Glomerular endothelial cell (primary cell): ENCODE measurements at places on chromosomes 5 and 9.

- no peak for DNase-seq
Observed at GRCh38 chr9:136773386-136774044, 9.2 kb upstream of the LCN15 start.

GRCh38 chr5:109998726-109999125, 309.0 kb downstream of the MAN2A1 start:
- DNase-seq: no peak

DNA sequence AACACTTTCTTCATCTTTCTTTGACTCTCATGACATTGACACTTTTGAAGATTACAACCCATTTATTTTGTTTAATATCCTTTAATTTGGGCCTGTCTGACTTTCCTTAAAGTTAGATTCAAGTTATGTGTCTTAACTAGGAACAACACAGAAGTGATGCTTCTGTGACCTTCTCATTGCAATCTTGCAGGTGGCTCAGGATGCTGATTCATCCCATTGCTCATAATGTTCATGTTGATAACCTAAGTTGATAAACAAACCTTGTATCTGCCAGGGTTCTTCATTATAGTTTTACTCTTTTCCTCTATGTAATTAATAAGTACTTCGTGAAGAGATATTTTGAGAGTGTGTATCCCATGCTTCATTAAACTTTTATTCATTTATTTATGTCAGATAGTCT, 107.2 kb upstream of the SHB start:
- DNase-seq: no peak

- no peak for DNase-seq
Observed at GRCh38 chr9:34869390-34869789, 88.7 kb upstream of the PHF24 start.

DNA sequence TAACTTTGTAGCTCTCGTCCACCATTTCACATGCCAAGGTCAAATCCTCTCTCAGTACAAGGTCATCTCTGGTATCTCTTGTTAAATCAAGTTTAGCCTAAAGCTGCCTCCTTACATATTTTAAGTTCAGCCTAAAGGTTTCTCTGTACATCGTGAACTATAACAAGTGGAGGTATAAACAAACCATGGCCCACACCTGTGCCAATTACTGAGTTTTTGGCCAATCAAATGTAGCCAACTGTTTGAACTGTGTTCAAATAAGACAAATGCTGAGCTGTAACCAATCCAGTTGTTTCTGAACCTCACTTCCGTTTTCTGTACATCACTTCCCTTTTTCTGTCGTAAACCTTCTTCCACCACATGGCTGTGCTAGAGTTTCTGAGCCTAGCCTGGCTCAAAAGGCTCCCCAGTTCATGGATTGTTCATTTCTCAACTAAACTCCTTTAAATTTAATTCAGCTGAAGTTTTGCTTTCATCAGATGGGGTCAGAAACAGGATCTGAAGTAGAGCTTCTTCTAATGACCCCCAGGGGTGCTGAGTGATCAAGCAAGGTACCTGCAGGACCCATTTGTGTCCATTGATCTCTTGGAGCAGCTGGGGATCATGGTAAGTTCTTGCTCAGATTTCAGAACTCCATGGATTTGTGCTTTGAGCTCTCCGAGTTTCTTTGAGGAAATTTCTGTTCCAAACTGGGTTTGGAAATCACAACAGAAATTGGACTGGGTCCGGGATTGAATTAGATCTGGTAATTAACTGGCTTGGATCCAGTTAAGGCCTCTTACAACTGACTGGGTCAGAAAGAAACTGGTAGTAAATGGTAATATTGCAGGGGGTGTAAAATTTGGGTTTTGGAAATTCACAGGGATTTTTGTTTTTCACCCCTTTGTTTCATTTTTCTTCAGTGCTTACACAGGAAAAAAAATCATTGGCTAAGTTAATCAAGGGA, 11.0 kb upstream of the NANS start:
- no peak for DNase-seq

DNA sequence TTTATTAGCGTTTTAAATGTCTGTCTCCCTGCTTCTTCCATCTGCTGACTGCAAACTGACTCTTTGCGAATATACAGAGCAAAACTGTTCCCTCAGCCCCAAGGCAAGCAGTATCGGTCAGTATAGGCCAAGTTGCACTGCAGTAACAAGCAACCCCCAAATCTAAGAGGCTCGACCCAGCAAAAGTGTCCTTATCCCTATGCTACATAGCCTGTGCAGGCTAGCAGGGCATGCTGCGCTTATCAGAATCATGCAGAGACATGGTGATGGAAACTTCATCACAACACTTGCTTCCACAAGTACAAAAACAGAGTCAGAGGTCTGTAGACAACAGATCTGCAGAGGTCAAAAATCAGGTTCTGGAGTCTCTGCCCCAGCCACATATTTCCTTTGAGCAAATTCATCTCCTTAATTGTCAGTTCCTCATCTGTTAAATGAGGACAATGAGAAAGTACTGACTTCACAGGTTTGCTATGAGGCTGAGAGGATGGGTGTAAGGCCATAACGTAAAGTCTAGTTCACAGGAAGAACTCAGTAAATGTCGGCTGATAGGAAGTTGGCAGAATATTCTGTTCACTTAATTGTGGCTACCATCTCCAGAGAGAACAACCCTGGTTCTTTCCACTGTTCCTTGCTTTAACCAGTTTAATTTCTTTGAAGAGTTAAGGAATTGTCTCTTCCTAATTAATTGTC, 9.6 kb upstream of the IL17B start:
- no peak for DNase-seq
